ENCODE measurements at places on chromosomes 6 and 20. TPM values are rescaled to one million over a fixed set of nuclear protein-coding genes. Genes with fewer than 3 reads are reported as not detected.

Gene FAM83D
- 8.4 TPM for total RNA-seq

Gene ADGB
- total RNA-seq, result not detected

Gene FOXA2
- total RNA-seq, result not detected

Gene NKAIN2
- not detected for total RNA-seq

Gene RPS6KA2
- 66.2 TPM for total RNA-seq

Gene PACSIN1
- total RNA-seq, result not detected

Gene CDSN
- total RNA-seq, result not detected

Gene SALL4
- total RNA-seq, result 11.3 TPM

Gene MAS1
- total RNA-seq, result not detected

Gene RAET1G
- not detected for total RNA-seq

Gene OR2B6
- total RNA-seq, result not detected

Gene NHLRC1
- 3.6 TPM for total RNA-seq

Gene NANP
- 6.5 TPM for total RNA-seq

Gene FNDC11
- 0.73 TPM for total RNA-seq

Gene TNFRSF21
- total RNA-seq, result 4.3 TPM

Gene SLC17A9
- 4.0 TPM for total RNA-seq

Gene DNMT3B
- total RNA-seq, result 1.0 TPM

Gene UBD
- total RNA-seq, result 48.2 TPM

Gene DDO
- not detected for total RNA-seq

Gene ARMH2
- total RNA-seq, result not detected

Gene KCNK16
- not detected for total RNA-seq

Gene EPPIN
- not detected for total RNA-seq

Gene ETV7
- total RNA-seq, result 2.5 TPM

Gene C6orf58
- total RNA-seq, result 2.2 TPM

Gene STX11
- total RNA-seq, result 13.0 TPM

Gene E2F3
- 11.3 TPM for total RNA-seq

Gene CTAGE9
- not detected for total RNA-seq

Gene EYA2
- total RNA-seq, result not detected

Gene PPP1R16B
- total RNA-seq, result 0.36 TPM

Gene GOPC
- total RNA-seq, result 14.8 TPM

Gene SLC16A10
- total RNA-seq, result 14.0 TPM

Gene LY6G6D
- not detected for total RNA-seq

Gene FRK
- 0.93 TPM for total RNA-seq

Gene BTN3A1
- total RNA-seq, result 35.3 TPM

Gene VIP
- not detected for total RNA-seq

Gene SLC22A16
- not detected for total RNA-seq

Gene SPTLC3
- total RNA-seq, result 4.6 TPM

Gene NKX2-2
- not detected for total RNA-seq

Gene VGLL2
- not detected for total RNA-seq

Gene RNF144B
- 36.3 TPM for total RNA-seq

Gene BYSL
- total RNA-seq, result 42.6 TPM

Gene LRRC73
- under 0.01 TPM for total RNA-seq

Gene HCK
- total RNA-seq, result 0.33 TPM

Gene KIAA0408
- total RNA-seq, result 6.5 TPM

Gene ARG1
- total RNA-seq, result not detected

Gene XKR7
- total RNA-seq, result not detected

Gene GPX5
- not detected for total RNA-seq

Gene SAMD10
- total RNA-seq, result 1.00 TPM

Gene ZBP1
- not detected for total RNA-seq

Gene LGSN
- not detected for total RNA-seq

Gene MPIG6B
- total RNA-seq, result not detected

Gene TP53TG5
- total RNA-seq, result not detected

Gene PAK5
- not detected for total RNA-seq

Gene COX4I2
- not detected for total RNA-seq

Measured in melanocyte of skin (primary cell).